ENCODE measurements at places on chromosomes 16 and 17.

GRCh38 chr17:65194670-65195334, 57.6 kb downstream of the RGS9 start:
- no peak for DNase-seq

DNA sequence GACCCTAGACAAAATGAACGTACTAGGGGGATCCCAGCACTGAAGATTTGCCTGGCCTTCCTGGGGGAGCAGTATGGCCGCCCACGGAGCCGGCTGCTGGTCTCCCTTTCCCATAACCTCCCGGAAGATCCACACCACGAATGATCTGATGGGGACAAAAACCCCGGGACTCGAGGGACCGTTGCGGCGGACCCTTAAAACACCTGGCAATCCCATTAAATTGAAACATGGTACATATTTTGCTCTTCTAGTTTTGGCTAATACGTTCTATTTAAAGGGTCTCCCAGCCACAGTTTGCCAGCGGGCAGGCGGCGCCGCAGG, 45.2 kb upstream of the LCMT1 start:
- DNase-seq: no peak

DNA sequence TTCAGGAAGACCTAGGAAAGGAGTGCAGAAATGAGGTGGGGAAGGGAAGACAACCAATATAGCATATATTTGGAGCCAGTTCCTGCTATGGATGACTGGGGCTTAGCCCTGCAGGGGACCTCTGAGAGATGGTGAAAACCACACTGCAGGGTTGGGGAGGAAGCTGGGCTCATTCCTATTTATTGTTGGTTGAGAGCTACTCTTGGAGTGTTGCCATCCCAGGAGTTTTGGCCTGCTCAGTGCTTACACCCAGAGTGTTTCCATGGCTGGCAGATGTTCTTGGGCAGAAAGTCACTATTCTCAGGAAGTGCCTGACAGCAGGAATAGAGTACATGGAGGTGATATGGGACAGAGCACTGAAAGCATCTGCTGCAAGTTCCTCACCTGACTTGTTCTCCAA, 145.8 kb downstream of the SPACA3 start:
- DNase-seq: no peak

- DNase-seq: no peak
These were observed 1.9 kb downstream of the SLC16A3 start for GRCh38 chr17:82230609-82231311.

DNA sequence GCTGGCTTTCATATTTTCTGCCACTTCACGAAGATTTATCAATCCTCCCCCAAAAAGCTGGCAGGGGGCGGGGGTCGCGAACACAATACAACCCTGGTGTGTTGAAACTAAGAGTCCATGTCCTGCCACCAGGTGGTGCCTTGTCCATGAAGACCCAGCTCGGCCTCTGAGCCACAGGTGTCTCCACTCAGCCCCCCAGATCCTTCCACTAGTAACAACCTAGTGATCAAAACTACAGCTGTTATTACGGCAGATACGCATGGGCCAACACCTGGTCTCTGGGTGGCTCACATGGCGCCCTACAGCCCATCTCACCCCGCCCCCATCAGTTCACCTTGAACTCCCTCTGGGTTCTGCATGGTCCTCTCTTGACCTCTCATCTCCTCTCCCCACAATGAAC, 27.7 kb downstream of the USP7 start:
- no peak for DNase-seq

- DNase-seq: no peak
These were observed 2.6 kb downstream of the ATP2A3 start for GRCh38 chr17:3961564-3962047.

DNA sequence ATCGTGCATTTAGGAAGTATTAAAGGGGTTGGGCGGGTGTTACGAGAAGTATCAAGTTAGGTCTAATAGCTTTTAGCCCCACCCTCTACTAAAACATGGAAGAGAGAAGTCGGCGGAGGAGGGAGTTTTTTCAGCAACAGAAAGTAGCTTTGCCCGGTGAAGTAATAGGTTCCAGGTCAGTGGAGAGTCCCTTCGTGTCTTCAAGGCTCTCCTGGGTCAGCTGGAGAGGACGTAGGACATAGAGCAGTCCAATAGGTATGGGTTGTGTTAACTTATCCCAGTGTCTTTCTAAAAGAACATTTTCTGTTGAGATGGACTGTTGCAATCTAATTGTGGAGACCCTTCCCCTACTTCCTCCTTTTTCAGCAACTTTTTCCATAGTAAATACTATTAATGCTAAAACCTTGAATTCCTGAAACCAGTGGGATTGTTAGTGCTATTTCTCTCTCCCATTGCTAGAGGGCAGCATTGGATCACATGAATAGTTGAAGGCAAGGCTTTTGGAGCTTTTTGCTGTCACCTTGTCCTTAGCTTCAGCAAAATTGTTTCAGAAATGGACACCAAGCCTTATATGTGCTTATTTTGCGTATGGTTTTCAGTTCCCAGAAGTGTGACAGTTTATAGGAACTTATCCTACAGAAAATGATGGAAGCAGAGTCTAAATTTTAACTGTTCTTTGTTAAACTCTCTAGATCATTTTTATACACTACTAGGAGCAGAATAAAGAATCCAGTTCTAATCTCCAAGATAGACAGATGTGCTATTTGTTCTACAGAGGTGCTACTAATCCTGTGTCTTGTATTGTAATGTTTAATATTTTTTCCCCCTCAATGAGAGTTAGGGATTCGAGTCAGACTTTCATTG, 38.4 kb downstream of the UTP18 start:
- DNase-seq: no peak

DNA sequence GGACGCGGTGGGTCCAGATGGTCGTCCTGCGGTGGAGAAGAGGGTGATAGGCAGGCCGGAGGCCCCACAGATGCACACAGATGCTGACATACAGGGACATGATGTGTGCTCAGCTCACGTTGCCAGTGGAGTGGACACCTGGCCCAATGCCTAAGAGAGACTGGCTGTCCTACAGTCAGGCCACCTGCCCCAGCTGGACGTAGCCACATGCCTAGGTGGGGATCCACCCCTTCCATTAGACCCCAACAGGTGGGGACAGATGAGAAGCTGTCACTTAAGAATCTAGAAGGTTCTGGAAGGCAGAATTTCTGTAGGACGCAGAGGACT, 117.6 kb upstream of the ZNF750 start:
- no peak for DNase-seq

DNA sequence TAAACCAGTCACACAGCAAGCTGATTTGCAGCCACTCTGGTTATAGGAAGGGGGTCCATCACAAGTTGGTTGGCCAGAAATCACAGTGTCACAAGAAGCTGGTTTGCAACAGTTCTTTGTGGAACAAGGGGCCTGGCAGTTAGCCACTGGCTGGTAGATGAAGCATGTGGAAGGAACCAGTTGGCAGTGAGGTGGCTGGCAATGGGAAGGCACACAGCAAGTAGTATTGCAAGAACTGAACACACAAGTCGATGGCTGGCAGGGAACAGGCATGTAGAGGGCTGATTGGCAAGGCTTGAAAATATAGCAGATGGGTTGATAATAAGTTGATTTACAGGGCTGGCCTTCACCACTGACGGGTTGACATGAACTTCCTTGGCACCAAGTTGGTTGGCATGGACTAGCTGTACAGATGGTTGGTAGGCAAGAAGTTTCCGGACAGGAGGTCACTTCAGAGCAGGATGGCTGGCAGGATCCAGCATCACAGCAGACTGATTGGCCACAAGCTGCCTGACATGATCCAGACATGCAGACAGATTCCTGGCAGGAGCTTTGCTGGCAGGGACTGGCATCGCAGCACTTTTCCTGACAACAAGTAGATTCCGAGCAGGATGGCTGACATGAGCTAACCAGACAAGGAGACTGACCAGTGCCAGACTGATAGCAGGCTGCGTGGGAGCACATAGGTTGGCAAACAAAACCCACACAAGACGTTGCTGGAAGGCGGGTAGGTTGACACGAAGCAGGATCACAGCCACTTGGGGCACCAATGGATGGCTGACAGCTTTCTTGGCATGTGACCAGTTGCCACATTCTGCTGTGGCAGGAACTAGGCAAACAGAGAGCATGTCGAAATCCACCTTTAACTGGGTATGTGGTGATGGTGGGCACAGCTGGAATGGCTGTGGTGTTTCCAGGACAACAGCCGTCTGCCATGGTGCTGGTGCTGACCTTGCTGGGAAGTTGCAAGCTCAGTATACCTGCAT, at the start of gene KRTAP29-1:
KRTAP29-1 (minus strand) TSS at position 936 of the 986 bp plus-strand sequence; CDS start at position 936, 0 bp downstream.
- no peak for DNase-seq

DNA sequence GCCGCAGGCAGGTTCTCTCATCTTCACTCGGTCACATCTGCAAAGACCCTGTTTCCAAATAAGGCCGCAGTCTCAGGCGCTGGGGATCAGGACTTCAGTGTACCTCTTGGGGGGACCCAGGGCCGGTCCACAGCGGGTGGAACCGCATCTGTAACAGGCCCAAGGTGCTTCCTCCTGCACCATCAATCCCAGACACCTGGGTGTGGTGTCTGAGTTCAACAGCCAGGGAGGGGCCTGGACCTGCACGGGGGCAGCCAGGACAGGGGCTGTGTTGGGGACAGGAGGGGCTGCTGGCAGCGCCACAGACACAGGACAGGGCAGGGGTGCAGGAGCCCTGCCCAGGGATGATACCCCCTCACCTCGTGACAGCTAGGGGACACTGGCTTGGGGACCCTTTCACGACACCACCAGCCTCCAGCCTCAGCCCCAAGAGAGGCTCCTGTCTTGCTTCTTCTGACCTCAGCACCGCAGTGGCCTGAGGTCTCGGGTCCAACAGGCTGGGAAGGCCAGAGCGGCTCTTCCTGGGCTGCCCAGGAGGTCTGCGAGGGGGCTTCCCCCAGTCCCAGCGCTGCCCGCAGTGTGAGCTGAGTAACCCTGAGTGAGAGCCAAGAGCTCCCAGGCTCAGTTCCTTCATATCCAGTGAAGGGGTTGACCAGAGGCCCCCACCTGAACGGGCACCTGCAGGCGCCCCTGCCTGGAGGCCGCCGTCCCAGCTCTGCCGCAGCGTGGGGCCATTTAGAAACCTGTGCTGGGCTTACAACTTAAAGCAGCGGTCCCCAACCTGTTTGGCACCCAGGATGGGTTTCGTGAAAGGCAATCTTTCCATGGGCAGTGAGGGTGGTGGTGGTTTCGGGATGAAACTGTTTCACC, 30.7 kb upstream of the BAHCC1 start:
- DNase-seq: no peak

DNA sequence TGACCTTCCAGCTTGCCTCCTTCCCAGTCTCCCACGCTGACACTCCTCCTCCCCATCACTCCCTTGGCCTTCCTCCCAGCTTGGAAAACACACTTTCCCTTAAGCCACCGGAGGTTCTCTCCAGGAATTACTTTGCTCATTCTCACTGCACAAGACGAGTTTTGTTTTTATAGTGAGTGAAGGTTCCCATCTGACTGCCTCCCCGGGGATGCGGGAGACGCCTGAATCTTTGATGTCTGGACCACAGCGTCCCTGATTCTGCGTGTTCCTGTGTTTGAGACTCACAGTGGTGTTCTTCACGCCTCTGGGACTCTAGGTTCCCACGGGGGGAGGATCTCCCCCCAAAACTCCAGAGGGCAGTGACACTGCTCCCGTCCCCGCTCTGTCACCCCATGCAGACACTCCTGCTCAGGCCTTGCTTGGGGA, 2.0 kb downstream of the DNAI2 start:
- DNase-seq: no peak

- DNase-seq: no peak
These were observed 84.3 kb upstream of the IRX6 start for GRCh38 chr16:55239723-55240122.

- DNase-seq: no peak
These were observed 2.7 kb upstream of the ETV4 start for GRCh38 chr17:43548689-43549379.

- DNase-seq: no peak
These were observed 49.8 kb upstream of the BAHCC1 start for GRCh38 chr17:81345228-81346089.

DNA sequence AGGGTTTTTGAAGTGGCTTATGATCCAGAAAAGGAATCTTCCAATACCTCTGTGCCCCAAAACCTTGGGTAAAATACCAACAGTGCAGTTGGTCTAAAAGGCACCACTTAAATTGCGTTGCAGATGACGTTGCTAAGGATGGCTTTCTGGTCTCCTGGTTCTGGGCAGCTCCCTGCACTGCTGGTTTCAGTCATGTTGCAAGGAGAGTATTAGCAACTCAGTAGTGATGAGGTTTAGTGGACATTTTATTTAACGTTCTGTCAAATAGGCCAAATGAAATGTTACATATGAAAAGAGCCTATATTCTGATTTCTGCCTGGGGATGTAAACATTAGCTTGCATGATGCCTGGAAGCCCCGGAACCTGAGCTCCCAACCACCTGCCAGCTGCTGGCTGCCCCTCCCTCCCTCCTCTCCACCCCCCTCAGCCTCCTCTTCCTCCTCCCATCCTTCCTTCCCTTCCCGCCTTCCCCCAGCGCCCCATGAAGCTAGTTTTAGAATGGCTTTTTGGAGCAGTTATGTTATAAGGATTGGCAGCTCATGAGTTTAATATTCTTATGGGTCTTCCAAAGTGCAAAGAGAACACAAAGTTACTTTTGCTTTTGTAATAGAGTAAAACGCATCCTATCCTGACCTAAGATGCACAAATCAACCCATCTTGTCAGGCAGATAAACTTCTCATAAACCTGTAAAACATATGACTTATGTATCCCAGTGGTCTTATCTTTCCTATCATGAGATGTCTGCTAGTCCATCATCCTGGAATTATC, 20.7 kb downstream of the CD7 start:
- no peak for DNase-seq

DNA sequence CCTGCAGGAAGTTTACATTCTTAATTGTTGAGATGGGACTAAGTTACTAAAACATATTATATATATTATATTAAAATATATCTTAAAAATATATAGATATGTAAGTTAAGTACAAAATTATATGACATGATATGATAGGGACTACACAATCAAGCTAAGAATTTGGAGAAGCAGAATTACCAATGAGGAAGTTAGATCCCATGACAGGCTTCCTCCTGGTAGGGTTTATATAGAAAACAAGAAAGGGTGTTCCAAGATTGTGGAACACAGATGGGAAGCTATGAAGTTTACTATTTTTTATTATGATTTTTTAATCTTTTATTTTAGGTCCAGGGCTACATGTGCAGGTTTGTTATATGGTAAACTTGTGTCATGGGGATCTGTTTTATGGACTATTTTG, 260.8 kb upstream of the ZFHX3 start:
- DNase-seq: no peak

All from stimulated activated CD8-positive, alpha-beta memory T cell treated with anti-CD3 and anti-CD28 coated beads, Interleukin-2, amount 100 ng/mL, for 1 hour (primary cell).